ENCODE measurements at places on chromosomes 6 and 20.
A peak's percentile ranks its signal among the peaks of the same experiment; 100 is the strongest.

- DNase-seq: no peak
Measured at GRCh38 chr20:24870881-24871280, 78.2 kb upstream of the CST7 start.

DNA sequence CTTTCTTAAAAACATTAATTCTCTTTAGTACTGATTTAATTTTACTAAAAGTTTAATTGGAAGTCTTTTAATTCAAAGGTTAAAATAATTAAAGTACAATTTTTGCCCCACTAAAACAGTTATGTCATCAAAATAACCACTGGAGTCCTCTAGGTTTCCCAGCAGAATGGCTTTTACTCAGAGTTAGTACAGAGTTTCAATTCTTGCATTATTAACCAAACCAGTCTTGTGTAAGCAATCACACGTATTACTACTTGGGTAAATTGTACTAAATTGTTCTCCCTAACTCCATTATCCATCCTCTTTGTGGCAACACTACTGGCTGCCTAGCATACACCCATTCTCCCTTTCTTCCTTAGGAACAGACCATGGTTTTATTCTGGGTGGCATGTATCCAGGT, 36.9 kb downstream of the CDK19 start:
- no peak for DNase-seq

DNA sequence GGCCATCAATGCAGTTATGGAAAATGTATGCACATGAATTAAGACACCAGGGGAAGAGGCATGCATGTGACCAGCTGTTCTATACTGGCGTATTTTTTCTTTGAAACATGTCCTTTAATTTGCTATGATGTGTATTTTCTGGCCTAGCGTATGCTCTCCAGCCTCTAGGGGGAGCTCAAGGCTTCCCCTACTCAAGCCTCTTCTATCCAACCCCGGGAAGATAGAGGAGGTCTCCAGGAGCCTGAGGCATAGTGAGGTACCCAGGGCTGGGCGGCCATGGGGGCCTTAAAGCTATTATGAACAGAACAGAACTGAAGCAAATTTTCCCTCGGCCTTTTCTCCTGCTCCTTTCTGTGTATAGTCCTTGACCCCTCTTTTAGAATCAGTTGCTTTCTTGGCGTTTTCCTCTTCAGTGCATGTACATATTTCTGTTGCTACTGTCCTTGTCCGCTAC, 528.9 kb downstream of the MAFB start:
- DNase-seq: no peak

GRCh38 chr6:129683601-129684322, 26.2 kb downstream of the ARHGAP18 start:
- no peak for DNase-seq

- DNase-seq: peak; percentile 24
Measured at GRCh38 chr6:583635-584034, 73.3 kb downstream of the HUS1B start.

DNA sequence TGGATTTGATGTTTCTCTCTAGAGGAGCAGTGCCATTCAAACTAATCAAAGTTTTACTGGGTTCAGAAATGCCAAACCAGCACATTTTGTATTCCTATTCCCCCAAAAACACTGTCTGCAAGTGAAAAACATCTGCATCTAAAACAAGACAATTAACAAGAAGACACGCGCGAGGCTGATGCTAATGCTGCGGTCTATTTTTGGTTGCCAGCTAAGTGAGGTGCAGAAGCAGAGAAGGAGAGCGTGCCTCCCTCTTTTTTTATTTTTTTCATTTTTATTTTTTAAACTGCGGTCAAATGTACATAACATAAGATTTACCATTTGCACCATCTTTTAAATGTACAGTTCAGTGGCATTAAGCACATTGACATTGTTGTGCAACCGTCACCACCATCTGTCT, 641.1 kb downstream of the DHX35 start:
- DNase-seq: no peak

GRCh38 chr6:149560736-149561135, 5.4 kb upstream of the GINM1 start:
- no peak for DNase-seq

GRCh38 chr6:36679043-36679833, 724 bp downstream of the CDKN1A start:
- no peak for DNase-seq

DNA sequence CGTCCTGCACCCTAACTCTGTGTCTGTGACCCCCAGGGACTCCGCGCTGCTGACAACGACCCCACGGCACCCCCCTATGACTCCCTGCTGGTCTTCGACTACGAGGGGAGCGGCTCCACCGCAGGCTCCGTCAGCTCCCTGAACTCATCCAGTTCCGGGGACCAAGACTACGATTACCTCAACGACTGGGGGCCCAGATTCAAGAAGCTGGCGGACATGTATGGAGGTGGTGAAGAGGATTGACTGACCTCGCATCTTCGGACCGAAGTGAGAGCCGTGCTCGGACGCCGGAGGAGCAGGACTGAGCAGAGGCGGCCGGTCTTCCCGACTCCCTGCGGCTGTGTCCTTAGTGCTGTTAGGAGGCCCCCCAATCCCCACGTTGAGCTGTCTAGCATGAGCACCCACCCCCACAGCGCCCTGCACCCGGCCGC, 129.0 kb downstream of the TAF4 start:
- no peak for DNase-seq

- no peak for DNase-seq
Measured at GRCh38 chr6:36840432-36841403, 1.5 kb upstream of the CPNE5 start.

DNA sequence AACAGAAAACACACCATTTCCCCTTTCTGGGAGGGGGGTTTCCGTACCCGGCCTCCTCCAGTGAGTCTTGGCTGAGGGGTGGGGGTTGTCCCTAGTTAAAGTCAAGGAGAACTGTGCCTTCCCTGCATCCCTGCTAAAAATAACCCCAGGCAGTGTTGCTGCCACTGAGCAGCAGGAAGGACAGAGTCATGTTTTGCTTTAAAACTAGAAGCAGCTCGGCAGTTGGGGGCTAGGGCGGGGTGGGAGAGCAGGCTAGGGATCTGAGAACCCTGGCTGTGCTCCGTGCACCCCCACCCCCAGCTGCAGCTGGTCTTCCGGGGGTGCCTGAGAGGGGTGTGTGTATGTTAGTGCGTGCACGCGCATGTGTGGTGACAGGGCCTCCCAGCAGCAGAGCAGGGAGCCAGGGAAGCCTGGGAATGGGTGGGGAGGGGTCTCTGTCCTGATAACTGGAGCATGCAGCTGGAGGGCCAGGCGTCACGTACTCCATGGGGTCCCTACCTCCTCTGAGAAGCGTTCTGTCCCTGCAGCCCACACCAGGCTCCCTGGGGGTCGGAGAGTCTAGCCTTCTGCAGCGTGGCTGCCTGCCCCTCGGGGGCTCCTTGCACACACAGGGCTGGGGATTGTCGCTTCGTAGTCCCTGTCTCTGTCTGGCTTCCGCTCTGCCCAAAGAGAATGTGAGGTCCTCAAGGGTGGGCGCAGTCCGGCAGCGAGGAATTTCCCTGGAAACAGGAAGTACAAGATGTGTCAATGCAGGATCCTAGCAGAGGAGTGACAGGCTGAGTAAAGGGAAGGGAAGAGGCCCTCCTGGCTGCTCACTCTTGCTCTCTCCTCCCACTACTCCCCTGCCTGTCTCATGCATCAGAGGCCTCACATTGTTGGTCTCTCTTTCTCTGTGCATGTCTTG, 16.8 kb upstream of the ARMC12 start:
- no peak for DNase-seq

GRCh38 chr6:52735071-52735470, 28.2 kb downstream of the GSTA2 start:
- DNase-seq: no peak

Measured in NCI-H1694 treated with DMSO at 0.1 percent for 48 hours (cell line).